LHCN-M2 (cell line): ENCODE measurements at places on chromosomes 11 and 22.

DNA sequence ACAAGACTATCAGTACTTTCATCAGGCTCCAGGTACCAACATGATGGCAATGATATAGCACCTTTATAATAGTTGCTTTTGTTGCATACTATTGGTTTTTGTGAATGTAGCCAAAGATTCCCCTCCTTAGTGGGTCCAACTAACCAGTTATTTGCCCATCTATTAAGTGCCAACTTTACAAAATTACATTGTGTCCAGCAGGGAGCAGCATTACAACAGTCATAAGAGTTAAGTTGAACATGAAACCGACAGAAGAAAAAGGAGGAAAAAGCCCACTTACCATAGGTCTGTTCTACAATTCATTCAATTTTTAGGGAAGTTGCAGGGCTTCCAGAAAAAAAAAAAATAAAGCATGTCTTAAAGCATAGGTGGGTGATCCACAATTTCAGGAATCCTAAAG is 21.6 kb downstream of the IMMP1L start:
- DNase-seq = peak; percentile 43

DNA sequence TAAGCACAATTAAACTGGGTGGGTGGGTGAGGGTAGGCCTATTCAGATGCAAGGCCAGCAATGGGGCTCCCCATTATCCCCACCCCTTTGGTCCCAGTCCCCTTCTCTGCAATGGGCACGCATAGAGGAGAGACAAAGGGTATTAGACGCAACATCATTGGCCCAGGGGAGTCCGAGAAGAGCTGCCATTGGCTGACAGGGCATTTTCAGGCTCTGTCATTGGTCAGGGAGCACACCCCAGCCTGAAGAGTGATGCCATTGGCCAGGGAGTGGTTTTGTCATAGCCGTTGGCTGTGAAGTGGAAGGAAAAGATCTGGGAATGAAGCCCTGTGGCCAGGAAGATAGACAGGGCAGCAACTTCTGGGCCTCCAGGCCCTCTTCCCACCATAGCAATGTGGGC is 2.8 kb upstream of the TRIM3 start:
- DNase-seq = no peak

DNA sequence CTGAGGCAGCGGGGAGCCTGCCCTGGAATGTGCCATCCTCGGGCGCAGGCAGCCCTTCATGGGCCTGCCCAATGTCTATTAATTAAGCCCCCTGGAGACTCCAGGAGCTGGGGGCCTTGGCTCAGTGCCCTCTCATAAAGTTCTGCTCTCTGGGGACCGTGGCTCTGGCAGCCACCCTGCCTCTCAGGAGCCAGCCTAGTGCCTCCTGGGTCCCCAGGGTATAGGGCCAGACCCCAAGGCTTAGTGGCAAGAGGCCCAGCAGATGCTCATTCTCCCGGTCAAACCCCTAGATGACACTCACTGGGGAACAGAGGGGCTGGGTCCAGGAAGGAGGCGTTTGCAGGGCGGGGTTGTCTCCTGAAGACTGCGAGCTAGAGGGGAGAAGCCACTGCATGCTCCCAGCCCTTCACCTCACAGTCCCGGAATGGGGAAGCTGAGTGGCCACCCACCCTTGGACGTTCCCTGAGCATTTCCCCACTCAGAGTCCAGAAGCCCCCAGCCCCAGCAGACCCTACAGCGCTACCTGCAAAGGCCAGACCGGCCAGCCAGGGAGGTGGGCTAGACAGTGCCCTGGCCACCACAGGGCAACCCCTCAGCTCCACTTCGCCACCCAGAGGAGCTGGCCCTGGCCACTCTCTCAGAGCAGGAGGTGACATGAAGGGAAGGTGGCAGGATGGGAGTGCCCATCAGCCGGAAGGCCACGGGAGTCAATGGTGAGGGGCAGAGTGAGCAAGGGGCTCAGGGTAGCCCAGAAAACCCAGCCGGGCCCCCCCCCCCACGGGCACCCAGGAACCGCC is 83.0 kb downstream of the CDKN1C start:
- DNase-seq = no peak

DNA sequence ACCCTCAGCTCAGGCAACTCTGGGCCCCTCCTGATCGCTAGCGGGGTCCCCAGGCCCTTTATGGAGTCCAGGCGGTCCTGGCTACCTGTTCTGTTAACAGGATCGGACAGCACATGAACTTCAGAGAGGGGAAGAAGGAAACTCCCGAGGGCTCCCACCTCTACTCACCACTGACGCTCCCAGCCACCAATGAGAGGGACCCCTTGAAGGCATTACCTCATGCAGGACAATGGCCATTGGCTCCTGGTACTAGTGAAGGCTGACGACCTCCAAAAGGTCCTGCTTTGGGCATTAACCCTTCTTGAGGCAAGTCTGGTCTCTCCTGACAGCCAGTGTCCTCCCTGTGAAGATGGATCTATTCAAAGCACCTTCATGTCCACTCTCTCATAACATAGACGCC is 71.5 kb upstream of the LMO1 start:
- no peak for DNase-seq

- no peak for DNase-seq
Measured at GRCh38 chr22:19520566-19521305, 3.5 kb downstream of the CLDN5 start.

DNA sequence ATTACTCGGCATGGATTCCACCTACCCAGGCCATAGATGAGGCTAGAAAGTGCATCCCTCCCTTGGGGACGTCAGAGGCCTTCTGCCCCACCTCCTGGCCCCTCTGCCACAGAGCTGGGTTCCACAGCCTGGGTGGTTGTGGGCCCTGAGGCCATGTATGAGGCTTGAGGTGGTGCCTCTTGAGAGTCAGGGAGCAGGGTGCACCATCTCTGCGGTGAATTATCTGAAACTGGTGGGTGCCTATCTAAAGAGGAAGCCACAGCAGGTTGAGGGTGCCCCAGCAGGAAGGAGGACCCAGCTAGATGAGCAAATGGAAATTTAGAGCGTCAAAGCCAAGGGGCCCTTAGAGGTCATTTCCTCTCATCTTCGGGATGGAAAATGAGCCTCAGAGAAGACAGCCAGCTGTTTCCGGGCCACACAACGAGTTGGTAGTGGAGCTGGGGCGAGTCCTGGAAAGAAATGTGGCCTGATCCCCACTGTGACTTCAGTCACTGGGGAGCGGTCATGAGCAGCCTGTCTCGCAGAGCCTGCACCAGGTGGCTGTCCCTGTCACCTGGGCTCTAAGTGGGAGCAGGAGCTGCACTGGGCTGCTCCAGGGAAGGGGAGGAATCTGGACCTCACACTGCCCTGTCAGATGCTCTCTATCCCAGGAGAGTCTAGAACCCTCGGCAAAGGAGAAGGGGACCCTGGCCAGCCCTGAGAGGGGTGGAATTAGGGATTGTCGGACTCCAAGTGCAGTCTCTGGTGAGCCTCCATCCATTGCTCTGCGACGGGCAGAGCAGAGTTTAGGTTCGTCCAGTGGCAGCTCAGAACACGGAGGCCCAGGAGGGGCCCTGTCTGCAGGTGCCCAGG is 7.3 kb downstream of the ADORA2A start:
- DNase-seq = no peak

GRCh38 chr22:17097062-17097461 is 12.3 kb downstream of the IL17RA start:
- DNase-seq = no peak

DNA sequence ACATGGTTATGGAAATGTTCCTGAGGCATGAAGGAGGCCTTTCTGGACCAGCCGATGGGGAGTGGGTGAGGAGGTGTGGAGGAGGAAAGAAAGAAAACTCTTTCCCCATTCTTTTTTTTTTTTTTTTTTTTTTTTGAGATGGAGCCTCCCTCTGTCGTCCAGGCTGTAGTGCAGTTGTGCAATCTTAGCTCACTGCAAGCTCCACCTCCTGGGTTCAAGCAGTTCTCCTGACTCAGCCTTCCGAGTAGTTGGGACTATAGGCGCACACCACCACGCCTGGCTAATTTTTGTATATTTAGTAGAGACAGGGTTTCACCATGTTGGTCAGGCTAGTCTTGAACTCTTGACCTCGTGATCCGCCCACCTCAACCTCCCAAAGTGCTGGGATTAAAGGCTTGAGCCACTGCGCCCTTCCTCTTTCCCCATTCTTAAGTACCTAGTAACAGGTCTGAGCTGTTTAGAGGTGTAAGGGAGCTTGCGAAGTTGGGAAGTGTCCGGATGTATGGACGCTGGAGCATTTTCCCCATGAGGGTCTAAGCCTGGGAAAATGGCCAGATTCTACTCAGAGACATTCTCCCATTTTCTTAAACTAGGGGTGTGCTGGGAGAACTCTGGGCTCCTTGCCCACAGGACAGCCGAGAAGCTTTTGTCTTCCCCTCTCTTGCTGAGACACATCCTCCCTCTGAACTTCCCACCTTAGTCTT is 135.8 kb downstream of the TEAD1 start:
- DNase-seq = peak; percentile 71
